ENCODE measurements at places on chromosomes 2 and 18.

- peak; percentile 1 for DNase-seq
These were observed 283.2 kb downstream of the INSIG2 start for GRCh38 chr2:118371515-118371914.

GRCh38 chr2:77862120-77862519, 339.9 kb upstream of the LRRTM4 start:
- no peak for DNase-seq

DNA sequence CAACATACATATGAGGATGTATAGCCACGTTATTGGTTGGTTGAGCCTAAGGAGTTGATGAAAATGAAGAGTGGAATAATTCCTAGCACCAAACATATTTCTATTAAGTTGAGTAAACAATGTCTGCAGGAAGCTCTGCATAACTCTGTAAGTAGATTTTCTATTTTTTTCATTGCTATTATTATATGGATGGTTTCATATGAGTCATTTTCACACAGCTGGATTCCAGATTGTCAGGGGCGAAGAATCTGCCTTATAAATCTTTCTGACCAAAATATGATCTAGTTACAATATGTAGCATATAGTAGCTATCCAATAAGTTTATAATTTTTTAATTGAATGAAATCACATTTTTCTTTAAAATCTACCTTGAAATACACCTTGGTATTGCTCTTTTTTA, 468.0 kb upstream of the PKDCC start:
- DNase-seq: no peak

DNA sequence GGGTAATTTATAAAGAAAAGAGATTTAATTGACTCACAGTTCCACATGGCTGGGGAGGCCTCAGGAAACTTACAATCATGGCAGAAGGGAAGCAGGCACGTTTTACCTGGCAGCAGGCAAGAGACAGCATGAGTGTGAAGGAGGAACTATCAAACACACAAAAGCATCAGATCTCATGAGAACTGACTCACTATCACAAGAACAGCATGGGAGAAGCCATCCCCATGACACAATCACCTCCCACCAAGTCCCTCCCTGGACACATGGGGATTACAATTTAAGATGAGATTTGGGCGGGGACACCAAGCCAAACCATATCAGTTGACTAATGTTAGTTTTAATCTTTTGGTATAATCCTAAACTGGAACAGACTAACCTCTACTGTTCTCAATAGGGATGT, 49.1 kb upstream of the CPO start:
- no peak for DNase-seq

DNA sequence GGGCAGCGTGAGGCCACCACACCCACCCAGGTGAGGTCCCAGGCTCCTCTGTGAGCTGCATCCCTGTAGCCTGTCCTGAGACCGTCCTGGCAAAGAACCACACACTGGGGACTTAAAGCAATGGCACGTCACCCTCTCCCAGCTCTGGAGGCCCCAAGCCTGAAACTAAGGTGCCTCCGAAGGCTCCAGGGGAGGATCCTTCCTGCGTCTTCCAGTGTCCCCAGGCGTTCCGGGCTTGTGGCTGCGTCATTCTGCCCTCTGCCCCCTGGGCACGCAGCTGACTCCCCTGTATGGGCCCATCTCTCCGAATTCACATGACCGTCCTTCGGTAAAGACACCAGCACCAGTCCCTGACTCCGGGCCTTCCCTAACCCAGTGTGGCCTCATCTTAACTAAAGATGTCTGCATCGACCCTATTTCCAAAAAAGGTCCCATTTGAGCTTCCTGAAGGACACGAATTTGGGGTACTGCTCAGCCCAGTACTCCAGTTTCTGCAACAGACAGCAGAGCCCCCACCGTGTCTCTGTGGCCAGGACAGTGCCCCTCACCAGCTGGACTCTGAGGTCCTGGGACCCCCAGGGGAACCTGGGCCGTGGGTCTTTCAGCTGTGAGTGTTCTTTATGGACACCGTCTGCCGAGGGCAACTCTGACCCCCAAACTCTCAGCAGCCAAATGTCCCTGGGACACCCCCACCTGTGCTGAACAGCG, 75.2 kb upstream of the CTDP1 start:
- no peak for DNase-seq

- DNase-seq: no peak
These were observed 24.2 kb downstream of the CENPA start for GRCh38 chr2:26809876-26810577.

- DNase-seq: no peak
These were observed 147.6 kb upstream of the CAB39 start for GRCh38 chr2:230564805-230565779.

GRCh38 chr2:209933499-209934483, 68.6 kb upstream of the RPE start:
- no peak for DNase-seq

GRCh38 chr2:146209842-146210275, 1635.0 kb upstream of the ACVR2A start:
- no peak for DNase-seq

GRCh38 chr2:126674075-126674744, 18.3 kb downstream of the GYPC start:
- DNase-seq: no peak
